Umbilical cord (tissue), 2 donors: ENCODE measurements at places on chromosomes 6 and 20. TPM values are rescaled to one million over a fixed set of nuclear protein-coding genes. Genes with fewer than 3 reads are reported as not detected.

GRCh38 chr6:64084185-64084663 is 448.6 kb downstream of the PHF3 start:
- peak; percentile 89 for DNase-seq

- DNase-seq, result no peak
Measured at GRCh38 chr20:19252451-19253120, 40.1 kb downstream of the SLC24A3 start.

DNA sequence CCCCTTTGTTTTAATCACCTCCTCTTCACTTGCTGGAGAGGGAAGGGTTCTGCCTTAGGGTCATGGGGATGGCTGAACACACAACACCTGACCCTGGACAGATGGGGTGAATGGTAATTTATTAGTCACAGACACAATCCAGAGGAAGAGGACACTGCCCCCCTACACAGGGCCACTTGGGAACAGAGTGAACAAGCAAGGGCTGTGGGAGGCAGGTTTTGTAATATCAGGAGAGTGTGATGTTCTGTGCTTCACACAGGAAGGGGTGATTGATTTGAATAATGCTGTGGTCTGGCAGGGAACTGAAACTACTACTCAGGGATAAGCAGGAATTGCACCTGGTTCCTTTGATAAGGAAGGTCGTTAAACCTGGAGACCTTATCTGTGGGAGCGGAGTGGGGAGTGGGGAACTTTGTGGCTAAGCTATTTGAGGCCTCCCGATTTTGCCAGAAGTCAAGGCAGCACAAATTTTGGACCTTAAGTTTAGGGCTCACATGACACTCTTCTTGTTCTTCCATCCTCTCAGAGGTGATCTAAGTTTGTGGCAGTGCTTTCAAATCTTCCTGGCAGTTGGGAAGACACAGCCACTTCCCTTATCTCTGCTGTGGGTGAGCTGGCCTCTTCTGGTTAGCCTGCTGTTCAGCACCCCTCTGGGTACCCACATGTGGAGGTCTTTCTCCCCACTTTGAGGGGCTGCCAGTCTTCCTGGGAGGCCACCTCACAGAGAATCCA is 77.8 kb downstream of the CD164 start:
- DNase-seq, result no peak

DNA sequence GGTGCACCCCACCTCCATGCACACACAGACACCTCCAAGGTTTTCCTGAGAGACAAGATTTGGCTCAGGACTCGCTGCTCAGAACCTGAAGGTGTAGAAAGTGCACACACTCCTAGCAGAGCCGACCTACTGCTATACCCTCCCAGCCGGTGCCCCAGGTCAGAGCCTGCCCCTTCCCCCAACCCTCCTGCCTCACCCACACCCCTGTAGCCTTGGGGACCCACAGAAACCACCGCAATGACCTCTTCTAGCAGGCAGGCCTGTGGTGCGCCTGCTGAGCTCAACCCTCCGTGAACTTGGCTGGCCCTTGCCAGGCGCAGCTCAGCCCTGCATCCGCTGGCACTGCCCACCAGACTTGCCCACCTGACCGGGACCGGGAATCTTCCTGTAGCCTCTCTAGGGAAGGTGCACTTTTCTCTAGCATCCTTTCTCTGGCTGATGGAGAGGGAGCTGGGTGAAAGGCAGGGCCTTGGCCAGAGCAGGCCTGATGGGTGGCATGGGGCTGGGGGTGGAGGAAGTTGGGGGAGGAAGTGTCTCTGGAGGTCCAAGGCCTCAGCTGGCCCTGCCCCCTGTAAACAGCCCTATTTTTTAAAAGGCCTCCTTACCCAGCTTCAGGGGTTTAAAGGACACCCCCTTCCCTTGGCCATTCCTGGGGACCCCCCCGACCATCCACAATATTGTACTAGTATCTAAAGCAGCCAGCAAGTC is 36.9 kb upstream of the SLCO4A1 start:
- no peak for DNase-seq

Gene FAM83C
- total RNA-seq, result 0.72 TPM

DNA sequence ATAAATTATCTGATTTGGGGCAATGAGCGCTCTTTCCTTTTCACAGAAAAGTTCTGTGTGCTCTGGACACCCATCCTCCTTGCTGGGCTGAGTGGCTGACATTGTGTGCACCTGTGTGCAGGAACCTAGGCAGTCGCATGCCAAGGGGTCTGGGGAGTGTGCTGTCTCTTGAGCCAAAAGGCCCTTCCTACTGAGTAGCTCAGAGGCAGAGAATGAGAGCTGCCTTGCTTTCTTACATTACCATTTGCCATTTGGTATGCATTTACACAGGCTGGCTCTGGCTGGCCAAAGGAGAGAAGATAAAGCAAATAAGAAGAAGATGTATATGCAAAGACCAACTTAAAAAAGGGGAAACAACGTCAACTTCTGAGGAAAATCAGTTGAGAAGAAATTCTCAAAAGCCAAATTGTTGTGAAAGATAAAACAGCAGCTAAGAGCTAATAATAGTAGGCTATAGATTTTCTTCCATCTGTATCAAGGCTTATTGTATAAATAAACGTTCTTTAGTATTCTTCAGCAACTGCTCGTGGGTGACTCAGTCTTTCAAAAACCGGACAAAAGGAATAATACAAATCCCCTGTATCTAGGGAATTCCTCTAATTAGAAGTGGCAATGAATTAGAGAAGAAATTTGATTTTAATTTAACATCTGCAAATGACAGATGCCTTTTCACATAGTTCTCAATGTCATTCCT is 121.9 kb downstream of the INSM1 start:
- no peak for DNase-seq

DNA sequence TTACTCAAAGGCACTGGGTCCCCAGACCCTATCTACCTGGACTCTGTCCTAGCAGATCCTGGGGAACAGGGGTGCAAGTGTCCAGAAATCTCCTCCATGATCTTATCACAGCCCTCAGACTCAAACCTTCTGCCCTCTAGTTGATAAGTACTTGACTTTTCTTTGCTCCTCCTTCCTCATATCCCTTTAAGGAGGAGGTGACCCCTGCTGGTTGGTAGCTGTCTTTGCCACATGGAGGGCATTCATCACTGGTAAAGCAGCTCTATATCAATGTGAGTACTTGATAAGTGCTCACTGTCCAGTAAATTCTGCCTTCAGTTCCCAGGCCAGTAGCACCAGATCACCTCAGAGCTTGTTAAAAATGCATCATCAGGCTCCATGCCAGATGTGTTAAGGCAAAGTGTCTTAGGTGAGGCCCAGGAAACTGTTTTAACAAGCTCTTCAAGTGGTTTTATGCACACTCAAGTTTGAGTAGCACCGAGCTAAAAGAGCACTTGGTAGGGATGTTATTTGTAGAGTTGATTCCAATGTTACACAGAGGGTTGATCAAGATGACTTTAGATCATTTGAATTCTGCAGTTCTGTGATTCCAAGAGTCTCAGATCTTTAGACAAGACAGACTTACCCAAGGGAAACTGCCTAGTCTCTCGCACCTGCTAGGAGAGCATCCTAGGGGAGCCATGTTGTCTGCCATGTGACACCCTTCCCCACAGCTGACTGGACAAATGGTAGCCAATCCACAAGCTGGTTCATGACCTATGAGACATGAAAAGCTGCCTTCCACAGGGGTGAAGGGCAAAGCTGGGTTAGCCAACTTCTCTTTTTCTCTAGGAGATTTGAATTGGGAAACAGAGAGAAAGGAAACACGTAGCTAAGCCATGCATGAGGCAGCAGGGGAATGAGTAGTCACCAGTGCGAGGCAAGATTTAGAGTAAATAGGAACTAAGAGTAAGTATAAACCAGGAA is 18.6 kb downstream of the TREML2 start:
- peak; percentile 49 for DNase-seq

Gene BPIFB2
- total RNA-seq, result not detected

GRCh38 chr6:66731310-66731709 is 1024.3 kb upstream of the EYS start:
- no peak for DNase-seq

Gene KCNK5
- total RNA-seq, result not detected

Gene NNAT
- 5.3 TPM for total RNA-seq

DNA sequence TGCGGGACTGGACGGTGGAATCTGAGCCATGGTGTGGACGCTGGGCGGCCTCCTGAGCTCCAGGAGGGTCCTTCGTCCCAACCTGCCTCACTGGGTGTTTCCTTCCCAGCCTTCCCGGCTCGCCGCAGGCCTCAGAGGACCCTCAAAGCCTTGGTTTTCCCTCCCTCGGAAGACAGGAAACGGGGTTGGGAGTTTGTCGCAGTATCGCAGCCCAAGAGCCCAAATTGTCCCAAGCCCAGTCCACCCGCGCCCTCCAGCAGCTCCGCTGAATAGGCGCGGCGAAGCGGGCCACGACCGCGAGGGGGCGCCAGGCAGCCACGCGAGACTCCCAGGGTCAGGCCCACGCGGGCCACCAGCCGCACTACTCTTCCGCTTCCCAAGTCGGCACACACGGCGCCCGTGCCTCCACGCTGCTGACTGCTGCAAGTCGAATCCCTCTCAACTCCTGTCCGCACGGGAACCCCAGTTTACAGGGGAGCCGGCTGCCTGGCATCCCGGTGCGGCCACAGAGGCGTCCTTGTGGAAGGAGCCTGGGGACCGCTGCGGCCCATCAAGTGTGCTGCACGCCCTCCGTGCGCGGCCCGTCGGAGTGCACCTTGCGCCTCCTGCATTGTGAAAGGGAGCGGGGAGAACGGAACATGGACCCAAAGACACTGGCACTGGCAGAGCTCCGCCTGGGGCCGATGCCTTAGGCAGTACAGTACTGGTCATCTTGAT is 40.4 kb upstream of the HMGA1 start:
- peak; percentile 70 for DNase-seq

Gene CENPQ
- 16.6 TPM for total RNA-seq

DNA sequence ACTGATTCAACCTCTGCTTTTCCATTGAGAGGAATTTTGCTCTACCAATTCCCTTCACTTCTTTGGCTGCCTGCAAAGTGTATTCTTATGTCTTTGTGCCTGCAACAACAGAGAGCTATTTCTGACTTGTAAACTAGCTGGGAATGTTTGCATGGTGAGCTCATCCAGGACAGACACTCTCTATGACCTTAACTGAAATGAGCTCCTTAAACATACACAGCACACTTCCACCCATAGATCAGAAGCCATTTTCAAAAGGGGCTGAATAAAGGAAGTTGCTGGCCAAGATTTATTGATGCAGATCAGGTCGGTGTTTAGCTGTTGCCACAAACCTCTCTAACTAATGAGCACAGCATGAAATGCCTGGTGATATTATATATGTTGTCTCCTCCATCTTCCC is 377.7 kb downstream of the BTBD9 start:
- peak; percentile 87 for DNase-seq

- no peak for DNase-seq
Measured at GRCh38 chr6:149046822-149047246, 270.7 kb upstream of the TAB2 start.

Gene PSORS1C2
- not detected for total RNA-seq

GRCh38 chr6:157235600-157236039 is 87.7 kb downstream of the TMEM242 start:
- DNase-seq, result peak; percentile 58

Gene KCNB1
- total RNA-seq, result 2.4 TPM

GRCh38 chr6:11798096-11798495 is 19.5 kb upstream of the ADTRP start:
- DNase-seq, result no peak

- no peak for DNase-seq
Measured at GRCh38 chr6:142952614-142953013, 7.6 kb upstream of the HIVEP2 start.

- no peak for DNase-seq
Measured at GRCh38 chr20:36862857-36863668, 12.9 kb upstream of the TLDC2 start.

DNA sequence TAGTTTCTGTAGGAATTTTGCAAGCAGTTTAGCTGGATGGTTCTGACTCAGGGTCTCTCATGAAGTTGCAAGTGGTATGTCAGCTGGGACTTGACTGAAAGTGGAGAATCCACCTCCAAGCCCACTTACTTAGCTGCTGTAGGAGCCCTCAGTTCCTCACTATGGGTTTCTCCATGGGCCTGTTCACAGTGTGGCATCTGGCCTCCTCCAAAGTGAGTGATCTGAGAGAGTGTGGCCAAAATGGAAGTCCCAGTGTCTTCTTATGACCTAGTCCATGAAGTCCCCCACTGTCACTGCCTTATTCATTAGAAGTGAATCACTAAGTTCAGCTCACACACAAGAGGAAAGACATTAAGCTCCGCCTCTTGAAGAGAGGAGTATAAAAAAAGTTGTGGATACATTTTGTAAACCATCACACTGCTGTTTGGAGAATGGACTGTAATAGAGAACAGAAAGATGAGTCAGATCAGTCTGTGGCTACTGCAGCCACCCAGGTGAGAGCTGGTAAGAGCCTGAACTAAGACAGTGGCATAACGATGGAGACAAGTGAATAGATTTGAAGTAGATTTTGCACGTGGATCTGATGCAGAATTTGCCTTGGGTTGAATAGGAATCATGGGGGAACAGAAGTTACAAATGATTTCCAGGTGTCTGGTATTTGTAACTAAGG is 4.9 kb upstream of the NELFCD start:
- no peak for DNase-seq

GRCh38 chr6:110357664-110358552 is at the start of gene METTL24:
TSS of gene METTL24 (minus strand) at chr6:110358349. CDS start at chr6:110358272, 77 bp downstream.
- peak; percentile 48 for DNase-seq

GRCh38 chr6:57265755-57266221 is 43.7 kb upstream of the RAB23 start:
- no peak for DNase-seq

- no peak for DNase-seq
Measured at GRCh38 chr20:9021699-9022098, 47.2 kb upstream of the PLCB4 start.

DNA sequence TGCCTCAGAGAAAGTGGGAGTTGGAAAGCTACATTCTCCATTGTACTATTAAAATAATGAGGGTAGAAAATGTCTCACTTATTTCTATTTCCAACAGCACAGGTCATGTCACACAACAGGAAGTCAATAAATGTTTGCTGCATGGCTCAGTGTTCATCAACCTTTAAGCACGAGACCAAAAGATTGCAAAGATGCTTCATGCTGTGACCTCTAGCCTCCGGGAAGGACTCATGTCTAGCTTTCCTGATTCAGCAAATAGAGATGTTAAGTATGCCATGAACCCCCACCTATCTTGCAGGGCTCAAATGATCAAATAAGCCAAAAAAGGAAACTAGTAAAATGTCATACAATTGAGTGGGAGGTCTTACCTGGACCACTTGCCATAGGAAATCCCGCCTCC is 57.4 kb downstream of the NCOA6 start:
- no peak for DNase-seq

Gene ARHGAP18
- total RNA-seq, result 27.0 TPM

DNA sequence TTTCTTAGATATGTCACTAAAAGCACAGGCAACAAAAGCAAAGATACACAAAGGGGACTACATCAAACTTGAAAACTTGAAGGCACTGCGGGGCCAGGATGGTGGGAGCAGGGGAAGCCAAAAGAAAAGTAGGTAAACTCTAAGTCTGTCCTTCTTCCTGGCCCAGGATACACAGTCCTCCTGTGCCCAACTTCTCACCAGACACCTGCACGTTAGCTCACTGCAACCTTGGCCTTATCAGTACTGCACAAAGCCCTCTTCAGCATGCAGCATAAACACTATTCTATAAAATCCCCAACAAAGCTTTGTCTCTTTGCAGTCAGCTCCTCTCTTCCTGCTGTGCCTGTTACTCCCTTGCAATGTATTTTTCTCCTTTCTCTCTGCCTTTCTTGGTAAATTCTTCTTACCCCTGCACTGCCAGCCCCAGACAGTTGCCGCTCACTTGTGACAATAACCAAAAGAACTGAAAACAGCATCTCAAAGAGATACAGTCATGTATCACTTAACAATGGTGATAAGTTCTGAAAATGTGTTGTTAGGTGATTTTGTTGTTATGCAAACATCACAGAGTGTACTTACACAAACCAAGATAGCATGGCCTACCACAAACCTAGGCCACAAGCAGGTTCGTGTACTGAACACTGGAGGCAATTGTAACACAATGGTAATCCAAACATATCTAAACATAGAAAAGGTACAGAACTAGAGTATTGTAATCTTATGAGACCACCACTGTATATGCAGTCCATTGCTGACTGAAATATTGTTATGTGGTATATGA is 51.2 kb downstream of the NINL start:
- no peak for DNase-seq
